ENCODE measurements at places on chromosomes 2 and 18. TPM values are rescaled to one million over a fixed set of nuclear protein-coding genes. Genes with fewer than 3 reads are reported as not detected.

The TANC1 gene
- 18.5 TPM for total RNA-seq

The CTNNA2 gene
- total RNA-seq, result 2.3 TPM

The TP53I3 gene
- 69.6 TPM for total RNA-seq

The DRC1 gene
- 0.13 TPM for total RNA-seq

The C2orf80 gene
- not detected for total RNA-seq

The VAMP8 gene
- 42.3 TPM for total RNA-seq

The CMPK2 gene
- total RNA-seq, result 9.8 TPM

Data from kidney epithelial cell (primary cell).